A549 (cell line): ENCODE measurements at places on chromosomes 1 and 21. TPM values are rescaled to one million over a fixed set of nuclear protein-coding genes. Genes with fewer than 3 reads are reported as not detected.

Gene UQCRHL
- polyA plus RNA-seq: 0.64 to 1.2 TPM (median 0.68 TPM) in 3 replicates

Gene TPM3
- polyA plus RNA-seq: 495 to 510 TPM (median 500 TPM) in 3 replicates

Gene BSND
- polyA plus RNA-seq: not detected in 3 replicates

Gene CYP4Z1
- not detected in 3 replicates for polyA plus RNA-seq

Gene THEM5
- polyA plus RNA-seq: not detected in 3 replicates

Gene CBS
- 13.7 to 18.0 TPM (median 15.7 TPM) in 3 replicates for polyA plus RNA-seq

Gene COL9A2
- 0.12 to 0.32 TPM (median 0.12 TPM) in 3 replicates for polyA plus RNA-seq

Gene ORC1
- polyA plus RNA-seq: 17.7 to 18.9 TPM (median 18.2 TPM) in 3 replicates

Gene PRSS38
- polyA plus RNA-seq: not detected in 3 replicates

Gene C21orf58
- 7.4 to 8.7 TPM (median 8.5 TPM) in 3 replicates for polyA plus RNA-seq

Gene GOLT1A
- polyA plus RNA-seq: 1.8 to 2.8 TPM (median 2.4 TPM) in 3 replicates

Gene C8A
- not detected in 3 replicates for polyA plus RNA-seq

Gene CSMD2
- polyA plus RNA-seq: not detected in 3 replicates

Gene FAM131C
- polyA plus RNA-seq: 5.9 to 6.7 TPM (median 6.3 TPM) in 3 replicates

Gene ATP1A2
- polyA plus RNA-seq: 0.10 to 0.13 TPM in 2 of 3 replicates, not detected in the other
